ENCODE measurements at places on chromosomes 1 and 21. TPM values are rescaled to one million over a fixed set of nuclear protein-coding genes. Genes with fewer than 3 reads are reported as not detected.

The OVAAL gene
- not detected for total RNA-seq

The MAN1C1 gene
- 2.6 TPM for total RNA-seq

The PLA2G2A gene
- 10.9 TPM for total RNA-seq

The RBM11 gene
- 2.1 TPM for total RNA-seq

The CHD5 gene
- 0.04 TPM for total RNA-seq

The TNFRSF25 gene
- total RNA-seq: 13.1 TPM

The F5 gene
- 0.20 TPM for total RNA-seq

The RGL1 gene
- total RNA-seq: 3.0 TPM

The HMCN1 gene
- total RNA-seq: 1.9 TPM

The IL20 gene
- not detected for total RNA-seq

The NRIP1 gene
- 52.2 TPM for total RNA-seq

The TNFSF18 gene
- total RNA-seq: 2.0 TPM

The OR2M3 gene
- total RNA-seq: not detected

The LHX8 gene
- total RNA-seq: not detected

The LENEP gene
- not detected for total RNA-seq

The PKN2 gene
- 34.5 TPM for total RNA-seq

The MANEAL gene
- 3.1 TPM for total RNA-seq

The CFAP141 gene
- not detected for total RNA-seq

The ACKR1 gene
- 17.6 TPM for total RNA-seq

The SGIP1 gene
- total RNA-seq: 1.4 TPM

The MASP2 gene
- total RNA-seq: not detected

The SELP gene
- 5.3 TPM for total RNA-seq

The CD5L gene
- not detected for total RNA-seq

The FASLG gene
- not detected for total RNA-seq

The PSRC1 gene
- 10.9 TPM for total RNA-seq

The RPTN gene
- 0.08 TPM for total RNA-seq

The ST6GALNAC3 gene
- 0.72 TPM for total RNA-seq

The IRF6 gene
- total RNA-seq: 159 TPM

The TSPEAR gene
- total RNA-seq: 0.08 TPM

The LY9 gene
- 0.20 TPM for total RNA-seq

The PADI2 gene
- 0.92 TPM for total RNA-seq

The FMO3 gene
- 1.4 TPM for total RNA-seq

The C1orf210 gene
- total RNA-seq: 15.2 TPM

The BCAN gene
- not detected for total RNA-seq

The OR10Z1 gene
- total RNA-seq: not detected

The SLC22A15 gene
- total RNA-seq: 6.6 TPM

The MXRA8 gene
- total RNA-seq: 2.0 TPM

The CCDC181 gene
- total RNA-seq: not detected

The RLF gene
- 10.0 TPM for total RNA-seq

The CRP gene
- not detected for total RNA-seq

The KAZN gene
- total RNA-seq: 33.9 TPM

The A3GALT2 gene
- total RNA-seq: not detected

The C1orf21 gene
- total RNA-seq: 44.1 TPM
